Activated CD4-positive, alpha-beta T cell treated with anti-CD3 and anti-CD28 coated beads for 36 hours (primary cell): ENCODE measurements at places on chromosomes 13 and 19. TPM values are rescaled to one million over a fixed set of nuclear protein-coding genes. Genes with fewer than 3 reads are reported as not detected.
A peak's percentile ranks its signal among the peaks of the same experiment; 100 is the strongest.

DNA sequence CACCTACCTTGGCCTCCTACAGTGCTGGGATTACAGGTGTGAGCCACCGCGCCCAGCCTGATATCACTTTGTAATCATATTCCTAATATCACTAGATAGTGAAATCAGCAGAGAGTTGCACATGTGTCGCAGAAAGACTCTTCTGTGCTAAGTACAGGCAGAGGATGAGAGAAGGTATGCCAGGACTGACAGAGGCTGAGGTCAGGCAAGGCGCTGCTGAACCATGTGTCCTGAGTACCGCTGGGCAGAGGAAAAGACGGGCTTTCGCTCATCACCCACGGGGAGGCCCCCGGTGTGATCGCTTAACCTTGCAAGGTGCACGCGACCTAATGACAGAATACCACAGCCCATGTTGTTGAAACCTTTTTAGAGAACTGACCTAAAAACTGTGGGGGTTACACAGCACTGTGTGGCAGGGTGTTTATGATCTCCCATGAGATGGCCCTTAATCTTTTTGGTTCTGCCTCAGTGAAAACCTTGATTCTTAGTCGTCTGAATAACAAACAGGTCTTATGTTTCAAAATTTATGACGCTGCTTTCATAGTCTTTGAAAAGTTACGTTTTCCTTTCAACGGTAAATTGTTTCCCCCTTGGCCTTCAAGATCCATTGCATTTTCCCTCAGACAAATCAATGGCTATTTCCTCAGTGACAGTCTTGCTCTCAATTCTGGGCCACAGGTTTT, 12.2 kb downstream of the GJA3 start:
- H3K27me3 ChIP-seq, result peaks cover 27% of the 10 kb centered on the region
- no peaks in the 10 kb centered on the region for H3K4me1 ChIP-seq
- no peak for DNase-seq
- no peak overlapping the region for H3K27ac ChIP-seq

GRCh38 chr13:101098873-101099272, 317.4 kb downstream of the NALCN start:
- H3K36me3 ChIP-seq, result no peaks in the 10 kb centered on the region
- no peak overlapping the region for H3K4me3 ChIP-seq
- H3K27me3 ChIP-seq, result peaks cover 18% of the 10 kb centered on the region
- no peaks in the 10 kb centered on the region for H3K4me1 ChIP-seq

GRCh38 chr13:47256618-47257017, 359.8 kb upstream of the HTR2A start:
- no peaks in the 10 kb centered on the region for H3K4me1 ChIP-seq
- no peaks in the 10 kb centered on the region for H3K36me3 ChIP-seq
- no peak overlapping the region for H3K27ac ChIP-seq

TSKS gene
- total RNA-seq, result 2.1 TPM

ZNF582 gene
- total RNA-seq, result 1.8 TPM

DNA sequence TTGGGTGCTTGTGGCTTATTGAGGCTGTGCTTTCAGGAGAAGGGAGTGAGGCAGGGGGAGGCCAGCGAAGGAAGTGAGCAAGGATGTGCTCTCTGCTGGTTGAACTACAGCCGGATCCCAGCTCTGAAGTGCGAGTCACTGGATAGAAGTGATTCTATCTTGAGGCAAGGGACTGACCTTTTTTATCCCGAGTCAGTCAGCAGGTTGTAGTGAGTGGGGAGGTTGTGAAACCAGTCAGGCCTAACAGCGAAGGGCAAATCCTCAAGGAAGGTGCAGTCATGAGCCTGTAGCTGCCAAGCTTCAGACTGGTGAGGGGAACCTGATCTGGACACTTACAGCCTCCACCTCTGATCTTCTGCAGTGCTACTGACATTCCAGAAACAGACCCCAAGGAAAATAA, 18.6 kb downstream of the SCEL start:
- no peak for DNase-seq
- peaks cover 6% of the 10 kb centered on the region for H3K27me3 ChIP-seq
- peaks cover 12% of the 10 kb centered on the region for H3K4me1 ChIP-seq
- H3K27ac ChIP-seq, result no peak overlapping the region
- no peak overlapping the region for H3K4me3 ChIP-seq
- H3K36me3 ChIP-seq, result no peaks in the 10 kb centered on the region

GRIN3B gene
- total RNA-seq, result not detected

DNA sequence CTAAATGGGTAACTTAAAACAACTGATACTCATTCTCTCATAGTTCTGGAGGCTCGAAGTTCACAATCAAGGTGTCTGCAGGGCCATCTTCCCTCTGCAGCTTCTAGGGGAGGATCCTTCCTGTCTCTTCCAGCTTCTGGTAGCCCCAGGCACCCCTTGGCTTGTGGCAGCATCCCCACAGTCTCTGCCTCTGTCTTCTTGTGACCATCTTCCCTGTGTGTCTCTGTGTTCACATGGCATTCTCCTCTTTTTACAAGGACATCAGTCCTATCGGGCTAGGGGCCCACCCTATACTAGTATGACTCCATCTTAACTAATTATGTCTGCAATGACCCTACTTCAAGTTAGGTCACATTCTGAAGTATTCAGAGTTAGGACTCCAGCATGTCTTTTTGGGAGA, 73.5 kb downstream of the ANKRD10 start:
- H3K27ac ChIP-seq, result no peak overlapping the region
- H3K27me3 ChIP-seq, result peaks cover 30% of the 10 kb centered on the region
- H3K4me1 ChIP-seq, result no peaks in the 10 kb centered on the region

GRCh38 chr13:37313372-37313771, 207.9 kb upstream of the CSNK1A1L start:
- H3K4me3 ChIP-seq, result no peak overlapping the region
- no peaks in the 10 kb centered on the region for H3K36me3 ChIP-seq
- H3K4me1 ChIP-seq, result no peaks in the 10 kb centered on the region
- H3K27ac ChIP-seq, result no peak overlapping the region
- no peaks in the 10 kb centered on the region for H3K27me3 ChIP-seq
- no peak for DNase-seq

IQCN gene
- 0.43 TPM for total RNA-seq

DNA sequence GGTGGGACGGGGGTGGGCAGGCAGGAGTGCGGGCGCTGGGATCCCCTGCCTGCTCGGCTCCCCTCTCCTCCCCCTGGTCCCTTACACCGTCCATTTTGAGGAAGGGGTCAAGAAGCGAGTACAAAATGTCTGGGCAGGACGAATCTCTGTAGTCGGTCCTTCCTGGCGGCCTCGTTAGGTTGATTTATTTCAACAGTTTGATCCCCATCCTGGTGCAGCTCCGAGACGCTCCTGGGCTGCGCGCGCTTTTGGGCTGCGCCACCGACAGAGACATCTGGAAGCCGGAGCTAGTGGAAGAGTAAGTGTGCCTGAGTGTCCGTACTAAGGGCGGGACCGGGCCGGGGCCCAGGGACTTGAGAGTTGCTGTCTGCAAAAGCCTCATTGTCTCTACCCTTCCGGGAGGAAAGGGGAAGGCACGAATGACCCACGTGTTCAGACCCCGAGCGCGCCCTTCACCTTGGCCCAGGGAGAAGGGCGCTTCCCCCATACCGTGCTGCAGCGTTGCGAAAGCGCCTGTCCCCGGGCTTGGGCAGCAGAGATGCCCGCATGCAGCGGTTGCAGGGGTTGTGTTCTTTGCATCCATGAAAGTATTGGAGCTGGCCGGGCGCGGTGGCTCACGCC, 1.8 kb downstream of the ZNF114 start:
- peak overlapping the region; percentile 75 for H3K4me3 ChIP-seq
- no peaks in the 10 kb centered on the region for H3K36me3 ChIP-seq
- H3K4me1 ChIP-seq, result peaks cover 12% of the 10 kb centered on the region
- H3K27me3 ChIP-seq, result peaks cover 20% of the 10 kb centered on the region

SELENOV gene
- not detected for total RNA-seq

- peaks cover 5% of the 10 kb centered on the region for H3K36me3 ChIP-seq
- no peaks in the 10 kb centered on the region for H3K27me3 ChIP-seq
- no peak overlapping the region for H3K4me3 ChIP-seq
- H3K4me1 ChIP-seq, result peaks cover 38% of the 10 kb centered on the region
- no peak for DNase-seq
Measured at GRCh38 chr13:74005320-74006157, 128.7 kb downstream of the KLF12 start.

- H3K4me3 ChIP-seq, result no peak overlapping the region
- DNase-seq, result no peak
- H3K4me1 ChIP-seq, result peaks cover 9% of the 10 kb centered on the region
- no peaks in the 10 kb centered on the region for H3K27me3 ChIP-seq
Measured at GRCh38 chr13:109740121-109740520, 46.3 kb downstream of the IRS2 start.

- no peak overlapping the region for H3K4me3 ChIP-seq
- H3K27me3 ChIP-seq, result no peaks in the 10 kb centered on the region
- H3K4me1 ChIP-seq, result peaks cover 4% of the 10 kb centered on the region
Measured at GRCh38 chr13:42260903-42261654, 10.9 kb upstream of the AKAP11 start.

DNA sequence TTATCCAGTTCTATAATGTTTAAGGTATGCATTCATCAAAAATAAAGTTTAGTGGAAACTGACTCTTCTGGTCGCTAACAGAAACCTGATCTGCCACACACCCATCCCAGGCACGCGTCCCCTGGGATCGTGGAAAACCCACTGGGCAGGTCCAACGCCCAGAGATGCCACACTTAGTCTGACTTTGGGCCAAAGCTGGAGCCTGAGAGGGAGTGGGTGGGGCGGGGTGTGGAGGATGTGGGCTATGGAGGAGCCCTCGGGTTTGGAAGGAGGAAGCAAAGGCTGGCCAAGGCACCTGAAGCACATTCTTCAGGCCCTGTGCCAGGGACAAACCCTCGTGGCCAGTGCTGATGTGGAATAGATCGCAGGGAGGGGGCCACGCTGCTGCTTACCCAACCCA, 2.5 kb downstream of the IGFL1 start:
- H3K36me3 ChIP-seq, result no peaks in the 10 kb centered on the region
- H3K4me3 ChIP-seq, result no peak overlapping the region
- H3K4me1 ChIP-seq, result no peaks in the 10 kb centered on the region
- no peak overlapping the region for H3K27ac ChIP-seq
- peaks cover 26% of the 10 kb centered on the region for H3K27me3 ChIP-seq

F10 gene
- total RNA-seq, result not detected

RAB3D gene
- 7.5 TPM for total RNA-seq

ZNF93 gene
- 21.7 TPM for total RNA-seq

DNA sequence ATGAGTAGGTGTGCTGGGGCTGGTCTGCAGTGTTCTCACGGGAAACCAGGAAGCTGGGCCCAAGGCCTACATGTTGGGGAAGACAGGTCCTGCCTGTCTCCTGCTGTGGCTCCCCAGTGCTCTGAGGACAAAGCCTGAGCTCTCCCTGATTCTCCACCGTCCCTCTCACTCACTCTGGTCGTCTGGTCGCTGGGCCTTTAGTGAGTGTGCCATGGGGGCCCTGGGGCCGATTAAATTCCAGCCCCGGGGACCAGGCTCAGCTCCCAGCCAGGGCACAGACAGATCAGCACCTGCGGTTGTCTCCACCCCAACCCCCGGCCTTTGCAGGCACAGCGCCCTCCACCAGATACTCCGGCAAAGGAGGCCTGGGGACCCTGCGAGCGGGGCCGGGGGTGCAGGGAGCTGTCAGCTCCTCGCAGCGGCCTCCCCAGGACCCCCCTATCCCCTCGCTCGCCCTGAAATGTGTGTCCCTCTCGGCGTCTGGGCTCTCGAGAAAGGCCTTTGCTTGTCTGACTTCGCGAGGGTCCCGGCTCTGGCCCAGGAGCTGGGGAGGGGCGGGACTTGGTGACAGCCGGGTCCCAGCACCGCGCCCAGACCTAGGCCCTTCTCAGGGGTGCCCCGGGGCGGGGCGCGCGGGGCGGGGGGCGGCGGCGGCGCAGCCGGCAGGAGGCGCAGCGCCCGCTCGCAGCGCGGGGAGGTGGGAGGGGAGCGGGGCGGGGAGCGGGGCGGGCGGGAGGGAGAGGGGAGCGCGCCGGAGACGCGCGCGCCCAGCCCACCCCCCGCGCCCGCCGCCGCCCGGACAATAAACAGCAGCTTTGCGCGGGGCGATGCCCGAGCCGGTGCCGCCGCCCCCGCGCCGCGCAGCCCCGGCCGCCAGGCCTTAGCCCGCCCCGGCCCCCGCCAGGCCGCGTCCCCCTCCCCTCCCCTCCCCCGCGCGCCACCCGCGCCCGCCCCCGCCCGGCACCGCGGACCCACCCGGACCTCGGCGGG, at the start of gene PALM:
Gene PALM (plus strand): TSS at position 782 of the 990 bp plus-strand sequence. CDS start 212 bp downstream, outside the sequence.
- DNase-seq, result no peak
- H3K27ac ChIP-seq, result no peak within 1 kb of the TSS
- no peak within 1 kb of the TSS for H3K4me3 ChIP-seq
- H3K36me3 ChIP-seq, result no peaks in the 10 kb centered on the region
- H3K4me1 ChIP-seq, result peaks cover 2% of the 10 kb centered on the region

PPM1N gene
- 3.1 TPM for total RNA-seq

DNA sequence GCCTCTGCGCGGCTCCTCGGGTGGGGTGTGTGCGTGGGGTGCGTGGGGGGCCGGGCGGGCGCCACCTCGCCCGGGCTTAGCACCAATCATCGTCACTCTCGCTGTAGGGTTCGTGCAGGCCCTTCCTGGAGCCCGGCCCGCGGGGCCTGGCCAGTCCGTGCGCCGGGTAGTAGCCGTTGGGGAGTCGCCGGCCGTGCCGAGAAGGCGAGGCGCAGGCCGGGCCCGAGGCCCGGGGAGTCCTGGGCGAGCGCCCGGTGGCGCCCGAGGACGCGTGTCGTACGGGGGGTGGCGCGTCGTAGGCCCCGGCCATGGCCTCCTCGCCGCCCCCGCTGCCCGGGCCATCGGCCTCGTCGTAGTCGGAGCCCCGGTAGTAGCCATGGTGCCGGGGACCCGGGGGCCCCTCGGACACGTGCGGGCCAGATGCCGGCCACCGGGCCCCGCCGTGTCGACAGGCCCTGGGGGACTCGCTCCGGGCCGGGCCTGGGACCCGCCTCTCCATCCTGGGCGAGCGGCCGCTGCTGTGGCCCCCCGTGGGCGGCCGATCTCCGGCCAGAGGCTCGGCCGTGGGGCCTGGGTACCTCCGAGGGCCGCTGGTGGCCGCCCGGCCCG, 57.1 kb downstream of the IER2 start:
- no peak overlapping the region for H3K4me3 ChIP-seq
- H3K36me3 ChIP-seq, result no peaks in the 10 kb centered on the region
- no peaks in the 10 kb centered on the region for H3K27me3 ChIP-seq
- no peak for DNase-seq
- no peak overlapping the region for H3K27ac ChIP-seq

- H3K36me3 ChIP-seq, result peaks cover 92% of the 10 kb centered on the region
- H3K27ac ChIP-seq, result no peak overlapping the region
- DNase-seq, result no peak
Measured at GRCh38 chr19:36819130-36819630, 19.0 kb downstream of the ZNF790 start.

DNA sequence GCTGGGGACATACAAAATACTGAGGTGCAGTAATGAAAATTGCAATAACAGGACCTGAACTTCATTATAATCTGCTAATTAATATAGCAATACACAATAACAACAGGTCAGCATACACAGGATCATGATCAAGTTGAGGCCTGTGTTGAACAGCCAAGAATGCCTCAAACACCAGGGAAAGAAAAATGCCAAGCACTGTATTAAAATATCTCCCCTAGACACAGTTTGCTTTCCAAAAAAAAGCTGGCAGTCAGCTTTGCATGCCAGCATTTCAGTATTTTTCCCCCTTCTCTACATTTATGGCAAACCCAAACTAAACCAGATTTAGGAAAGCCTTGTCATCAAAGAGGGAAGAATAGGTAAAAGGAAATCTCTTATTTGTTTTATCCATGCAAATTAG, 226.9 kb downstream of the LHFPL6 start:
- H3K27me3 ChIP-seq, result peaks cover 2% of the 10 kb centered on the region
- no peaks in the 10 kb centered on the region for H3K36me3 ChIP-seq
- H3K4me1 ChIP-seq, result no peaks in the 10 kb centered on the region
